ENCODE measurements at places on chromosomes 3 and 15.
A peak's percentile ranks its signal among the peaks of the same experiment; 100 is the strongest.

GRCh38 chr15:95016511-95017229 lies 785.3 kb downstream of the MCTP2 start:
- no peak for DNase-seq

DNA sequence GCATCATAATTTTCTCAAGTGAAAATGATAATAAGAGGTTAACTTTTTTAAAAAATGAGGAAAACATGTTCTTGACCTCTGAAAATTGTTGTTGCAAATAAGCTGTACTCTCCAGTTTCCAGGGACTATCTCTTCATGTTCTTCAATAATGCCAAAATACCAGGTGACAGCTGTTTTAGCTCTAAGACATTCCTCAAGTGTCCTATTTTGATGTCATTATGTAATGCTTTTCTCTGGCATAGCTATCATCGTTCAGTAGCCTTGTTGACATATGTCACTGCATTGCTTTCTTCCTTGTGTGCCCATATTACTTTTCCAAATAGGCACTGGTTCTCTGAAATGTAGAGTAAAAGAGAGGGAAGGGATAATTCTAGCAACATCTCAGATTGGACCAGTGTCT lies 5.7 kb upstream of the FILIP1L start:
- DNase-seq = no peak

DNA sequence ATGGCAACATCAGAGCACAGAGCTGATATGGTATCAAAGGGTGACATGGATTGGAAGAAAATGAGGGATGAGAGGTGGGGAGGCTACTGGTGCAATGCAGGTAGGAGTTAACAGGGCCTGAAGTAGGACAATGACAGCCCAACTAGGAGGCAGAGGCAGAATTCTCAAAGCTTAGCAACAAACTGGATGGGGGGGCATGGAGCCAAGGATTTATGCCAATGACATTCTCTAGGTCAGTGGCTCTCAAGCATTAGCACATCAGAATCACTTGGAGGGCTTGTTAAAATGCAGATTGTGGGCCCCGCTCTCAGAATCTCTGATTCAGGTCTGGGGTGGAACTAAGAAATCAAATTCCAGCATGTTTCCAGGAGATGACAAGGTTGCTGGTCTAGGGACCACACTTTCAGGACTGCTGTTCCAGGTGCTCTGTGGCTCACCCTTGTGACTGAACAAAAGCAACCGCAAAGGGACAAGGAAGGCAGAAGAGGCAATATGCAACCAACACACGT lies 98.0 kb upstream of the TNIK start:
- no peak for DNase-seq

GRCh38 chr3:49674497-49674983 lies 389 bp downstream of the APEH start:
- peak; percentile 13 for DNase-seq

DNA sequence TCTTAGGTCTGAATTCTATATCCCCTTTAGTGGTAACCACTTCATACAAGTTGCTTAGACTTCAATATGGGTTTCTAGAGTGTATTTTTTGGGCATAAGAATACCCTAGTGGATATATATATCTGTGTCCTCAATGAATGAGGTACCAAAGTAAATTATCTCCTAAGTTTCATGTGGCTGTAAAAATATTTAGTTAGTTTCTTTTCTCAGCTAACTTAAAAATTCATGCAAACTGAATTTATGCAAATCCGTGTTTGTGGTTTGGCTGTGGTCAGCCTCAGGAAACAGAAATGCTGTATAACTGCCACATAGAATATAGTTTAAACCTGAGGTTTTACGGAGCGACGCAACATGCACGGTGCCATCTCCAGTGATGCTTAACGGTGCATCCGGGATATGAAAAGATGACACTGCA lies 80.3 kb downstream of the PEX5L start:
- no peak for DNase-seq

DNA sequence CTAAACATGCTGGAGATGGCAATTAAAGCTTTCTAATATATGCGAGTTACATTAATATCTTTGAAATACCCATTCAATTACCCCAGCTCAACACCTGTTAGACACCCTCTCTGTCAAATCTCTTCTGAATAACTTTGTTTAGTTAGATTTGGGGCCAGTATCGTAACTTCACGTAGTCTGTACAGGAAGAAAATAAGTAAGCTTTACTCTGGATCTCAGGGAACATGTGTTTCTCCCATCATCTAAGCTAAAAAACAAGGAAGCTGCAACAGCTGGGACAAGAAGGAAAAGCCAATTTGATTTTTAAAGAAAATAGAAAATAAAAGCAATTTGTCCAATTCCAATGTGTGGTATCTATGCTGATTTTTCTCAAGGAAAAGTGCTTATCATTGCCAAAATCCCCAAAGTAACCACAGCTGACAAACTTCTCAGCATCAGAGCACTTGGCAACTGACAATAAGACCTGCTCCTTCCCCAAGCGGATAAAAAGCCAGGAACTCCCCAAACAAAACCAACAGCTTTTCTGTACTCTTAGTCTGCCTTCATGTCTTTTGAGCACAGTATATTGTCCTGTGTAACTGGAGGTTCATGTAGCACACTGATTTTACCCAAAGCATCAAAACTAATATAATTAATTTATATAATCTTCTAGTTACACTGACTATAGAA lies 279.1 kb downstream of the ZBTB20 start:
- peak; percentile 35 for DNase-seq

DNA sequence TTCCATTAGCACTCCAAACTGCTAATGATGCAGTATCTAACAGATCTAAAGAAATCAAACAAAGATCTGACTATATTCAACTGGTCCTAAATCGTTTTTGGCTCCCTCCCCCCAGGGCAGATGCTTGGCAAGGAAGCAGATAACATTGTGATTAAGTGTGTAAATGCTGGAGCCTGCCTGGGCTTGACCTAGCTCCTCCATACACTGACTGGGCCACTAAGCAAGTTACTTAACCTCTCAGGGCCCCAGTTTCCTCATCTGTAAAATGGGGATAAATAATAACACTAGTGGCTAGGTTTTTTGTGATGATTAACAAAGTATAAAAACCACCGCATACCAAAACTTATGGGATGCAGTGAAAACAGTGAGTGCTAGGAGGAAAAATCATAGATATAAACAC lies 9.2 kb downstream of the EID1 start:
- DNase-seq = no peak

DNA sequence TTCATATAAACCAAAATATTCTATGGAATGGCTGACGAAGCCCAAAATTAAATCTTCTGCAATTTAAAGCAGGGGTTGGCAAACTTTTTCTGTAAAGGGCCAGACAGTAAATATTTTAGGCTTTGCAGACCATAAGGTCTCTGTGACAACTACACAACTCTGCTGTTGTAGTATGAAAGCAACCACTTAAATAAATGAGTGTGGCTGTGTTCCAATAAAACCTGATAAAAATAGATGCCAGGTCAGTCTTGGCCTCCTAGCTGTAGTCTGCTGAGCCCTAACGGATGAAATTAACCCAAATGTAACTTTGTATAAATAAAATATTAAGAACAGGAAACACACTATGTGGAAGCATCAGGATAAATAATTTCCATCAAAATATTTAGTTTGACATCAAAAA lies 104.2 kb downstream of the FBXL22 start:
- no peak for DNase-seq

DNA sequence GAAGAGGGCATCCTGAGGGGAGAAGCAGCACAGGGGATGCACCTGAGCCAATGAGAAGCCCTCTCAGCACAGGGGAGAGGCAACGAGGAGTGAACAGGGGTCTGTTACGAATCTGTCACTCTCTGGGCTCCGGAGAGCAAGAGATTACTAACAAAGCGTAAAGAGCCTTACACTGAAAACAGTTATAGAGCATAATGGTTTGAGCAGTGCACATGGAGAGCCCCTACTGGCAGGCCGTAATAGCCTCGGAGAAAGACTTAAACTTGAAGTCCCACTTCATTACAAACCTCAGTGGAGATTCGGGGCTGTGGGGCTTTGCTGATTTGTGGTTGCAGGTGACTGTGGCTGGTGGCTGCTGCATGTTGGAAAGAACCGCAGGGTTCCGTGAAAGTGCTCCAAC lies 271.5 kb upstream of the TMC3 start:
- DNase-seq = no peak

- DNase-seq = peak; percentile 4
Observed at GRCh38 chr3:191959876-191960413, 499.0 kb downstream of the PYDC2 start.

- DNase-seq = no peak
Observed at GRCh38 chr3:126113733-126114442, 30.0 kb upstream of the SLC41A3 start.

GRCh38 chr3:158950178-158950901 lies 148.5 kb downstream of the MFSD1 start:
- DNase-seq = no peak
